ENCODE measurements at places on chromosomes 6 and 20. TPM values are rescaled to one million over a fixed set of nuclear protein-coding genes. Genes with fewer than 3 reads are reported as not detected.

UNC5CL gene
- 1.6 TPM for total RNA-seq

IL17A gene
- total RNA-seq: not detected

MCCD1 gene
- total RNA-seq: not detected

TBX18 gene
- total RNA-seq: 84.1 TPM

PDE10A gene
- total RNA-seq: 47.0 TPM

PROKR2 gene
- total RNA-seq: not detected

ANKRD66 gene
- not detected for total RNA-seq

TRAPPC3L gene
- total RNA-seq: not detected

GINS1 gene
- total RNA-seq: 3.8 TPM

INSM1 gene
- total RNA-seq: not detected

SLA2 gene
- 1.5 TPM for total RNA-seq

EDN1 gene
- 4.3 TPM for total RNA-seq

SIRPG gene
- total RNA-seq: 0.99 TPM

SRMS gene
- total RNA-seq: 0.26 TPM

NPEPL1 gene
- total RNA-seq: 50.4 TPM

ERVFRD-1 gene
- total RNA-seq: 0.18 TPM

MYCT1 gene
- 11.5 TPM for total RNA-seq

Data from ureter (tissue), 1 donor.